Mononuclear cell (primary cell): ENCODE measurements at places on chromosomes 2 and 18. TPM values are rescaled to one million over a fixed set of nuclear protein-coding genes. Genes with fewer than 3 reads are reported as not detected.

Gene SRD5A2
- total RNA-seq, result not detected

Gene XIRP2
- 0.10 TPM for total RNA-seq

Gene HK2
- 8.3 TPM for total RNA-seq

Gene GPR75
- total RNA-seq, result 3.3 TPM

Gene DES
- total RNA-seq, result 1.3 TPM

Gene SLC11A1
- total RNA-seq, result 126 TPM

Gene MPP4
- under 0.01 TPM for total RNA-seq

Gene STAT4
- 163 TPM for total RNA-seq

Gene HOXD4
- 0.21 TPM for total RNA-seq

Gene TMEM37
- total RNA-seq, result not detected

Gene DSG1
- total RNA-seq, result not detected

Gene DIS3L2
- total RNA-seq, result 26.8 TPM

Gene RUFY4
- total RNA-seq, result 1.0 TPM

Gene E2F6
- total RNA-seq, result 5.8 TPM

Gene KCNG3
- 0.31 TPM for total RNA-seq

Gene IL36A
- not detected for total RNA-seq

Gene COL6A3
- 0.52 TPM for total RNA-seq

Gene SPP2
- total RNA-seq, result not detected

Gene PFN4
- total RNA-seq, result not detected

Gene UGT1A5
- total RNA-seq, result not detected

Gene TBC1D8
- 11.3 TPM for total RNA-seq

Gene TTL
- 11.0 TPM for total RNA-seq

Gene SCG2
- 0.42 TPM for total RNA-seq

Gene CHRND
- total RNA-seq, result not detected

Gene DSG4
- not detected for total RNA-seq

Gene BUB1
- 6.0 TPM for total RNA-seq

Gene GAL3ST2
- 2.5 TPM for total RNA-seq

Gene PID1
- total RNA-seq, result 8.4 TPM
